H9 (cell line): ENCODE measurements at places on chromosomes 12 and 14.

- no peak overlapping the region for H3K4me3 ChIP-seq
- peaks cover 21% of the 10 kb centered on the region for H3K36me3 ChIP-seq
- no peak overlapping the region for H3K27ac ChIP-seq
Measured at GRCh38 chr12:46500673-46501072, 128.1 kb upstream of the SLC38A2 start.

GRCh38 chr12:103868215-103868614 lies 27.2 kb upstream of the NT5DC3 start:
- H3K27ac ChIP-seq, result no peak overlapping the region
- H3K36me3 ChIP-seq, result no peaks in the 10 kb centered on the region
- no peaks in the 10 kb centered on the region for H3K4me1 ChIP-seq
- H3K4me3 ChIP-seq, result no peak overlapping the region
- H3K27me3 ChIP-seq, result no peaks in the 10 kb centered on the region

- H3K4me3 ChIP-seq, result no peak overlapping the region
- no peak overlapping the region for H3K27ac ChIP-seq
- no peaks in the 10 kb centered on the region for H3K4me1 ChIP-seq
- no peaks in the 10 kb centered on the region for H3K27me3 ChIP-seq
Measured at GRCh38 chr12:55068416-55069010, 48.7 kb downstream of the NEUROD4 start.

DNA sequence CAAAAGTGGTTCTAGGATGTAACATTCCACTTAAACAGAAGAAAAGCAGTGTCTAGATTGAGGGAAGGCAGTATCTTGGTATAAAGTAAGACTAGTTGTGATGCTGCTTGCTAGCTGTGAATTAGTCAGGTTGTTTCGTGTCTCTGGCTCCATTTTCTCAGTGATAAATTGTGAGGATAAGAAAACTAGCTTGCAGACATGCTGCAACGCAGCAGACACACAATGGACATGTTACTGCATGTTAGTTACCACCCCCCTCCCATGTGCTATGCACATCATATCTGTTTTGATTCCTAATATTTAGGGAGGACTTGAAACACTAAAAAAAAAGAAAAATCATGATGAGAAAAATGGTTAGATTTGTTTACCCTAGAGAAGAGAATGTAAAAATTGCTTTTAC lies 2.9 kb downstream of the CCNK start:
- H3K27ac ChIP-seq, result no peak overlapping the region
- no peaks in the 10 kb centered on the region for H3K4me1 ChIP-seq
- no peak overlapping the region for H3K4me3 ChIP-seq

GRCh38 chr12:4943067-4943937 lies 33.6 kb downstream of the KCNA1 start:
- no peak overlapping the region for H3K27ac ChIP-seq
- DNase-seq, result no peak

DNA sequence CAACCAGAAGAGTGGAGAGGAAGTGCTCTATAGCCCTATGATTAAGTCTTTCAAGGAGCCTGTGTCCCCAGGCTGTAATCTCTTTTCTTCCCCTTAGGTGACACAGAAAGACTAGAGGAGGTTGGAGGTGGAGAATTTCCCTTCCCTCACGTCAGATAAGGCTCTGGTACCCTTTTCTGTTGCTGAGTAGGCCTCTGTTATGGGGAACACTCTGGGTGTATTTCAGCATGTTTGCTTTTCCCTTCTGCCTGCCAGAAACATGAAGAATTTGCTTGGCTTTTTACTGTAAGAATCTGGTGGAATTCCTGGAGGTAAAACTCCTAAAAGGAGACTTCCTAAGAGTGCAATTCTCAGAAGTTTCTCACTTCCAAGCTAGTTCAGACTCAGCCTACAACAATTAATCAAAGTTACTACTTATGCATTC lies 58.3 kb downstream of the SIX1 start:
- H3K4me3 ChIP-seq, result no peak overlapping the region
- H3K27me3 ChIP-seq, result no peaks in the 10 kb centered on the region
- DNase-seq, result no peak
- no peaks in the 10 kb centered on the region for H3K4me1 ChIP-seq
- H3K27ac ChIP-seq, result no peak overlapping the region

GRCh38 chr12:70180130-70180529 lies 63.1 kb upstream of the CNOT2 start:
- H3K27me3 ChIP-seq, result no peaks in the 10 kb centered on the region
- no peak overlapping the region for H3K27ac ChIP-seq
- DNase-seq, result no peak
- no peaks in the 10 kb centered on the region for H3K36me3 ChIP-seq

DNA sequence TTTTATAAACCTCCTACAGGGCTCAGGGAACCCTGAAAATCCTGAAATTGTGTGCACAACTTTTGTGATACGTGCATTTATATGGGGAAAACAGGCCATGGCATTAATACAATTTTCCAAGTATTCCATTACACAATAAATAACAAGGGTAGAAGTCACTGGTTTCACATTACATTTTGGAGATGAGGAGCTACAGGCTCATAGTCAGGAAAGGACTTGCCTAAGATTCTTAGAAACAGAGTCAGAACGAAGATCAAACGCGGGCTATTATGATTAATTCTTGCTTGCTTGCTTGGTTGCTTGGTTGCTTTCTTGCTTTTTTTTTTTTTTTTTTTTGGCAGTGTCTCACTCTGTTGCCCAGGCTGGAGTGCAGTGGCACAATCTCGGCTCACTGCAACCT lies 16.7 kb downstream of the NOS1 start:
- H3K36me3 ChIP-seq, result no peaks in the 10 kb centered on the region
- H3K27me3 ChIP-seq, result no peaks in the 10 kb centered on the region
- no peak overlapping the region for H3K27ac ChIP-seq
- no peaks in the 10 kb centered on the region for H3K4me1 ChIP-seq

DNA sequence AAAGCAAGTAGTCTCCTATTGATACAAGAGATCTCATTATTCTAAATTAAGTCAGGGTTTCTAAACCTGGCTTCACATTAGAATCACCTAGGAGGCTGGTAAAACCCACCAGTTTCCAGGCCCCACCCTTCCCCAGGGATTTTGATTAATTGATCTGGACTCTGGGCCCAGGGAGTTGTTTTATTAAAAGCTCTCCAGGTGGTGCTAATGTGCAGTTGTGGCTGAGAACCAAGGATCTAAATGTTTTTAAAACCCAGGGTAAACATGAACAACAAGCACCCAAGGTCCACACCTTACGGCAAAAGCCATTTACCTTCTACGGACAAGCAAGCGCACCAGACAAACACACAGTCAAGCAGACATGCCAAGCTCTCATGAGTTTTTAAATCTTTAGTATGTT lies 73.9 kb downstream of the SLC2A13 start:
- H3K27me3 ChIP-seq, result no peaks in the 10 kb centered on the region
- H3K4me3 ChIP-seq, result no peak overlapping the region
- no peak for DNase-seq
- H3K36me3 ChIP-seq, result peaks cover 6% of the 10 kb centered on the region; the same call in 1 of the 2 replicates

- no peak for DNase-seq
- no peaks in the 10 kb centered on the region for H3K4me1 ChIP-seq
- H3K27me3 ChIP-seq, result no peaks in the 10 kb centered on the region
Measured at GRCh38 chr12:39685854-39686657, 66.5 kb upstream of the ABCD2 start.

DNA sequence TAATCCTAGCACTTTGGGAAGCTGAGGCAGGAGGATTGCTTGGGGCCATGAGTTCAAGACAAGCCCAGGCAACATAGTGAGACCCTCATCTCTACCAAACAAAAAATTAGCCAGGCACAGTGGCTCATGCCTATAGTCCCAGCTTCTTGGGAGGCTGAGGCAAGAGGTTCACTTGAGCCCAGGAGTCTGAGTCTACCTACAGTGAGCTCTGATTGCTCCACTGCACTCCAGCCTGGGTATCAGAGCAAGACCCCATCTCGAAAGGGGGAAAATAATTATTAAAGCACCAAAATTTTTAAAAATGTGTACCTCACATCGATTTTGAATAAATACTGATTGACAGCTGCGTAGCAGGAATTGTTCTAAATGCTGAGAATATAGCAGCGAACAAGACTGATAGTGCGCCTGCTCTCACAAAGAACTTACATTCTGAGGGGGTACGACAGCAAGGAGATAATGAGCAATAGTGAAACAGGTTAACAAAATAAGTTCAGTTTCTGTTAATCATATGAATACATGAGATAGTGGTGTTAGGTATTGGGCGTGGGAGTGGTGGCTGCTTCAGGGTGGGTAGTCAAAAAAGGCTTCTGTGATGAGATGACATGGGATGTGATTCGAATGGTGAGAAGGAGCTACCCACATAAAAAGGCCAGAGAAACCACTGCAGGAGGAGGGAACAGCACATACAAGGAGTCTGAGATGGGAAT lies 19.6 kb downstream of the HCFC2 start:
- H3K4me3 ChIP-seq, result no peak overlapping the region
- no peak overlapping the region for H3K27ac ChIP-seq
- no peaks in the 10 kb centered on the region for H3K4me1 ChIP-seq

DNA sequence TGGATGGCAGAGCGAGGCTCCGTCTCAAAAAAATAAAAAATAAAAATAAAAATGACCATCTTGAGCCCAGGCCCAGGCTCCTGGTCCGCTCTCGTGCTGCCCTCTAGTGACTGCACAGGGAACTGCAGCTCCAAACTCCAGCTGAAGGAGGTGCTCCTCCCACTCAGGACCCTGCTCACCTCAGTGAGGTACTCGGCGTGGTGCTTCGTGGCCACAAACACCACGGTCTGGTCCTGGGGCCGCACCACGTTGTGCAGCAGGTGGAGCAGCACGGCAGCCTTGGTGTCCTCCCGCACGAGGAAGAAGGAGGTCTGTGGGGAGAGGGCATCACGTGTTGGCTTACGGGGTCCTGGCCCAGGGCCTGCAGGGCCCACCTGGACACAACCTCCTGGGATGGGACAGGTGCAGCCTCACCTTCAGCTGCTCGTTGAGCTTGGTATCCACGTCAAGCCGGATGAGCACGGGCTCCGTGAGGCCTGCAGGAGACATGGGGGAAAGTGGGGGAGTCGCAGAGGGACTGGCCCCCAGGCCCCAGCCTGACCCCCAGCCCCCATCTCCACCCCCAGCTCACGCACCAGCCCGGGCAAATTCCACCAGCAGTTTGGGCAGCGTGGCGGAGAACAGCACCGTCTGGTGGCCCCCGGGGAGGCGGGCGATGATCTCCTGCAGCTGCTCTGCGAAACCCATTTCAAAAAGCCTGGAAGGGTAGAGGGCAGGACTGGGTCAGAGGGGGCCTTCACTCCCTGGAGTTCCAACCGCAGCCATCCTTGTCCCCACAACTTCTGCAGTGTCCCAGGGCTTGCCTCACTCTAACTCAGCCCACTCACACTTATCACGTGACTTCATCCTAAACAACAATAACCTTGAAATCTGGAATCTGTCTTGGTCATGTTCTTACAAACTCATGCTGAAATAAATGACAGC lies 10.6 kb downstream of the DDX54 start:
- H3K27me3 ChIP-seq, result no peaks in the 10 kb centered on the region
- no peaks in the 10 kb centered on the region for H3K4me1 ChIP-seq
- DNase-seq, result peak; percentile 79
- H3K27ac ChIP-seq, result no peak overlapping the region
- peaks cover 91% of the 10 kb centered on the region for H3K36me3 ChIP-seq

DNA sequence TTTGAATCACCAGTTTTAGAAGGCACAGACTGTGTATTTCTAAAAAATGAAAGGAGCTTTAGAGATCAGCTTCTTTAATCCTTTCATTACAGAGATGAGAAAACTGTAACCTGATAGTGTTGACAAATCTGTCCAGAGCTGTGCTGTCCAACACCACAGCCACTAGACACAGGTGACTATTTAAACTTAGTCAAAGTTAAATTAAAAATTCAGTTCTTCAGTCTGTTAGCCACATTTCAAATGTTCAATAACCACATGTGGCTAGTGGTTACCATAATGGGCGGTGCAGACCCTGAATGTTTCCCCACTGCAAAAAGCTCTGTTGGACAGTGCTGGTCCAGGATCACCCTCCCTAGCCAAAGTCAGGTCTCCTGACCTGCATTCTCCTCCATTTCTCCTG lies 21.6 kb downstream of the DAD1 start:
- H3K27ac ChIP-seq, result no peak overlapping the region
- no peaks in the 10 kb centered on the region for H3K4me1 ChIP-seq
- no peak for DNase-seq
- H3K4me3 ChIP-seq, result no peak overlapping the region
- peaks cover 46% of the 10 kb centered on the region for H3K36me3 ChIP-seq
- no peaks in the 10 kb centered on the region for H3K27me3 ChIP-seq

DNA sequence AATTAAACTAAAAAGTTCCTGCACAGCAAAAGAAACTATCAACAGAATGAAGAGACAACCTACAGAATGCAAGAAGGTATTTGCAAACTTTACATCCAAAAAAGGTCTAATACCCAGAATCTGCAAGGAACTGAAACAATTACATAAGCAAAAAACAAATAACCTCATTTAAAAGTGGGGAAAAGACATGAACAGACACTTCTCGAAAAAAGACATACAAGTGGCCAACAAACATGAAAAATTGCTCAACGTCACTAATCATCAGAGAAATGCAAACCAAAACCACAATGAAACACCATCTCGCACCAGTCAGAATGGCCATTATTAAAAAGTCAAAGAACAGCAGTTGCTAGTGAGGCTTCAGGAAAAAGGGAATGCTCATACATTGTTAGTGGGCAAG lies 15.2 kb downstream of the PDE6H start:
- H3K4me1 ChIP-seq, result no peaks in the 10 kb centered on the region
- H3K4me3 ChIP-seq, result no peak overlapping the region
- H3K36me3 ChIP-seq, result no peaks in the 10 kb centered on the region
- no peak for DNase-seq

DNA sequence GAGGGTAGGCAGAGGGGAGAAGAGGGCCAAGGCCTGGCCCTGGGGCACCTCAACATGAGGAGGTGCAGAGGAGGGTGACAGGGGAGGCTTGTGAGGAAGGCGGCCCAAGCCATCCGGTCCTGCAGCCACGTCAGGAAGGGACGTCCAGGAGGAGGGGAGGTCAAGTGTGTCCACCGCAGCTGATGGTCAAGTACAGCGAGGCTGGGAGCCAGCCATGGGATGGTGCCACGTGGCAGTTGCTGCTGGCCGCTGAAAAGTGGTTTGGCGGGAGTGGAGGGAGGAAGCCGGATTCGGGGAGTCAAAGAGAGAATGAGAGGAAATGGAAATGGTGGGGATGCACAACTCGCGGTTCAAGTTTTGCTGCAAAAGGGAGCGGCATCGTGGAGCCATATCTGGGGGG lies 41.2 kb downstream of the PRIMA1 start:
- no peak overlapping the region for H3K4me3 ChIP-seq
- H3K27ac ChIP-seq, result no peak overlapping the region
- H3K27me3 ChIP-seq, result no peaks in the 10 kb centered on the region
- no peak for DNase-seq
- no peaks in the 10 kb centered on the region for H3K4me1 ChIP-seq
